ENCODE measurements at places on chromosomes 1 and 21. TPM values are rescaled to one million over a fixed set of nuclear protein-coding genes. Genes with fewer than 3 reads are reported as not detected.

DNA sequence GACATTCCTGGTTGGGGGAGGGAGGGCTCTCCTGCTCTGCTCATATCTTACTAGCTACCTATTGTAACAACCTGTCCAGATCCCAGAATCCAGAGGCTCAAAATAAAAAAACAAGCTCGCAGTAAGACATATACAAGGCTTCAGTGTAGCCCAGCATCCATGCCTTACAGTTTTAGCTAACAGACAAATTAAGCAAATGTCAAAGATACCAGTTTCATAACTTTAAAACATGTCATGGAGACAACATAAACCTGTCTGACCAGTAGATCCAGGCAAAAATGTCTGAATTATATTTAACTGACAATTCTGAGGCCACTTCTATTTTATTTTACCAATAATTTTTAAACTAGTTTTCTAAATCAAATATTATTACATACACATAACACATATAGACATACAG, 167.7 kb upstream of the TNR start:
- no peak for DNase-seq

DNA sequence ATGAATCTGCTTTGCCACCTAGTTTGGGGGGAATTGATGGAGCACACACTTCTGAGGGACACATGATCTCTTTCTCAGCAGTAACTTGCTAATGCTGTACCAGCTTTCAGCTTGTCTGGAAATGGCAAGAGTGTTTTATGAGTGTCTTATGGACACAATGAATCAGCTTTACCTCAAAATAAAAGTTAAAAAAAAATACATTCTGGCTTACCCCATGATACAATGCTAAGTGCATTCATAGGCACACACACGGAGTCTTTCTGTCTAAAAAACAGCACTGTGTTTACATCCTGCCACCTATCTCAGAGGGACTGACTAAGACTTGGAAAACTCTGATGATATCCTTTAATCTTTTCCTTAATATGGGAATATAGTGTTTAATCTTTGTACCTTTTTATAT, 455.5 kb upstream of the ADAMTS5 start:
- no peak for DNase-seq

- no peak for DNase-seq
Observed at GRCh38 chr1:15939181-15940109, 36.5 kb downstream of the ZBTB17 start.

DNA sequence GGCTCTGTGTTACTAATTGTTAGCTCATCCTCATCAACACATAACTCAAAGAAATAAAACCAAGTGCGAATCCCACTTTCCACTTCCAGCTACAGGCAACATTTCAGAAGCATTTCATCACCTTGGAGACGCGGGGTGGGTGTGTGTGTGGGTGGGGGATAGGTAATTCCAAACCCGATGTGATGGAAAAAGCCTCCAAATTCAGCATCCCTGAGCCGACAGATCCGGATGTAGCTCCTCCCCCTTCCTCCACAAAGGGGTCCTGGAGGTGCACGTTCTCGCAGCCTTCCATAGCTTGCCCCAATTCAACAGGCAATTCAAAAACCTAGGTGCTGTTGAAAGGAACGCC, 486 bp downstream of the HSPA13 start:
- no peak for DNase-seq

GRCh38 chr1:208161656-208162375, 82.4 kb downstream of the PLXNA2 start:
- no peak for DNase-seq

- DNase-seq: no peak
Observed at GRCh38 chr1:246069581-246069980, 437.5 kb downstream of the SMYD3 start.

DNA sequence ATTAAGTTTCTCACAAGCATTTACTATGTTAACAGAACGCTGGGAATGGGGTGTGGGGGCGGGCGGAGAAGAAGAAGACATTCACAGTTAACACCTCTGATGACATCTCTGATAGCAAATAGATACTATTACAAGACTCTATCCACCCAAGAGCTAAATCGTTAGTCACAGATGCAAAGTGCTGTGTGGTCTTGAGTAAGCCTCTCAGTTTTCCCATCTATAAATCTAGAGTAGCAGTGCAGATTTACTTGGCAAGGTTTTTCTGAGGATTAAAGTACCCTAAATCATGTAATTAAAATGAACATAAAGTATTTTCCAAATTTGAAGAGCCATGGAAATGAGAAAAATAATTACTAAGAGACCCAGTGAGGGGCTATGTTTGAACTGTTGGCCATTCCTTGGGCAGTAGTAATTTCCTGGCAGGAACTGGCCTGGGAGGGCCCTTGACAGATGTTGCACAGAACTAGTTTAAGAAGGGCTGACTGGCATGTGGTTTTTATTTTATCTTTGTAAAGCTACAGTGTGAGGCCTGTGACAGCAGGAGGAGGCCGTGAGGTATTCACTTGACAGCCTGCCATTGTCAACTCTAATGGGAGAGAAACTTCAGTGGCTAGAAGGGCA, 58.7 kb upstream of the APOBEC4 start:
- DNase-seq: no peak

DNA sequence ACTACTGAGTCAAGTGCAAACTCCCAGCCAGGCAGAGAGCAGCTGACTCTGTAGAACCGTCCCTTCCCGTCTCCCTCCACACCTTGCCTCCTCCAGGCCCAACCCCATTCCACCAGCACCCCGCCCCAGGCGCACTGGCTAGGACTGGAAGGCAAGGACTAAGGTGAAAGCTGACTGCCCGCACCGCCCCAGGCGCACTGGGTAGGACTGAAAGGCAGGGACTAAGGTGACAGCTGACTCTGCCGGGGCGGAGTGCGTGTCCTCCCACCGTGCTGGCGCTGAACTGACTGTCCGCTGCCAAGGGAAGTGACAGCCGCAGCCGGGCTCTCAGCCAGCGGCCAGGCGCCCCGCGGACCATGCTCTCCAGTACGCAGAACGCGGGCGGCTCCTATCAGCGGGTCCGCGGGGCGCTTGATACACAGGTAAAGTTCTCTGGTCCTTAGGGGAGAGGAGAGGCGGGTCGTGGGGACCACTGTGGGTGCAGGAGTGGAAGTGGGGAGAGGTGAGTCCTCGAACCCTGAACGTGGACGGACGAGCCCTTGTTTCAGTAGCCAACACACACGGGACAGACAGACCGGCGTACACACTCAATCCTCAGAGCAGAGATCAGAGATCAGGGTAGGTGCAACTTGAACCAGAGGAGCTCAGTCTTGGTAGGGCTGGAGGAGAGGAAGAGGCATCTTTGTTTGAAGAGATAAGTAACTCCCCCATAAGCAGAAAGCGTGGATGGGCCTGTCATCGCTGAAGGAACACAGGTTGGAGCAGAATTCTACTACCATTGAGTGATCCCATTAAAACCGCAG, 58.0 kb downstream of the RBM11 start:
- no peak for DNase-seq

DNA sequence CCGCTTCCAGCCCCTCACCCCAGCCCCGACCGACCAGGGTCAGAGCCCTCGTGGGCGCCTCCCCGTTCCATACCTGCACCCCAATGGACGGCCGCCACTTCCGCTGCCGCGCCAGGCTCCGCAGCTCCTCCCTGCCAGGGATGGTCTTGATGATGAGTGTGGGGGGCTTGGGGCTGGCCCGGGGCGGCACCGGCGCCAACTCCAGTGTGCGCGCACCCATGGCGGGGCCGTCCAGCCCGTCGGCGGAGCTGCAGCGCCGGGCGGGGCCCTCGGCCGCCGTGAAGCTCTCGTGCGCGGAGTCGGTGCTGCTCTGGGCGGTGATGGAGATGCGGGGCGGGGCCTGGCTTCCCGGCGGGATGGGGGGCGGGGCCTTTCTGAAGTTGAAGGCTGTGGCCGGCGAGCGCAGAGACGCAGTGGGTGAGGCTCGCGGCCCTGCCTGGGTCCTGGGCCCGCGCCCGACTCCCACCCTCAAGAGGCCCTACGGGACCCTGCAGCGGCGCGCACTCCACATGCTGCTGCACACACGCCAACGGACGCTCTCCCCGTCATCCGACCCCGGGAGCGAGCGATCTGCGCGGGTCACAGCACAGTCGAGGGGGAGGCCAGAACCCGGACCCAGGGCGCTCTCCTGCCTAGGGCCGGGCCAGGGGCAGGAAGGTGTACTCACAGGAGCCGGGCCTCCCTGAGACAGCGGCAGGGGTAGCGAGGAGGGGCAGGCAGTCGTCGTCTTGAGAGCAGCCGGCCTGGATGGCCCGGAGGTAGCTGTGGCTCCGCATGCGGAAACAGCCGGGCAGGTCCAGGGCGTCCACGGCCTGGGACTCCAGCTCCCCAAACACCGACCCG, 26.1 kb upstream of the SMIM12 start:
- no peak for DNase-seq

- no peak for DNase-seq
Observed at GRCh38 chr1:90417126-90417525, 300.0 kb downstream of the BARHL2 start.

GRCh38 chr1:53963460-53963859, 17.3 kb downstream of the LRRC42 start:
- no peak for DNase-seq

DNA sequence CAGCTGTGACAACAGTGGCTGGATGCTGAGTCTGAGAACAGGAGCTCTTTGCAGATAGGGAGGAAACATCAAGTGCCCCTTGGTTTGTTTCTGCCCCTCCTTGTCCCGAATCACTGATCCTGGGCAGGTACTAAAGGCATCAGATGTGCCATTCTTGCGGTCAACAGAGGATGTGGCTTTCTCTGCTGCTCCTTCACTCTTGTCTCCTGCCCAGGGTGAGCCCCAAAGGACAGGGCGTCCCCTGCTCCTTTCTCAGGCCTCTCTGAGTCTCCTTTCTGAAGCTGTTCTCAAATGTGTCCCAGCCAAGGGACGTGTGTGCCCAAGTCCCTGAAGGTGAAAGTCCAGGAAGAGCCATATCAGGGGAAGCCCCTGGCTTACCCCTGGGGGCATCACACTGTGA, 31.7 kb downstream of the SLC37A1 start:
- DNase-seq: no peak

DNA sequence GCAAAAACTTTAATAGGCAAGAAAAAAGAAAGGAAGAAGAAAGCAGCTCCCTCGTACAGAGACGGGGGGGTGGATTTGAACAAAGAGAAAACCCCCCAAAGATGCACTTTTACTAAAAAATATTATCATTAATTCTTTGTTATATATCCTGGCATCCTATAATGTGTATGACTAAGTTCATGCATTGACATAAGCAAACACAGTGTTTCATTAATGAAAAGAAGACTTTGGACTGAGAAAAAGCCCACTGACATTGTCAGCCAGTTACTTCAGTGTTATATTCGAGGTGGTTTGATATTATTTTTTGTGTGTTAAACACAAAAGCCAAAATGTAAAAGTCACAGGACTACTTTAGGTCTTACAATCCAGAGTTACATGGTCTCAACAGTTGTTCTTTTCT, 110.1 kb upstream of the DPYD start:
- DNase-seq: no peak

- DNase-seq: no peak
Observed at GRCh38 chr1:48649880-48650279, 126.8 kb downstream of the BEND5 start.

The OR10Z1 gene
- total RNA-seq: not detected

The TRPM2 gene
- 2.9 TPM for total RNA-seq

The DENND2D gene
- 13.2 TPM for total RNA-seq

The ADAMTS5 gene
- total RNA-seq: 17.3 TPM

Data from kidney epithelial cell (primary cell).